Activated T-helper 1 cell treated with anti-CD3 and anti-CD28 coated beads, Interleukin-12 subunit alpha, Interleukin-12 subunit beta, Interleukin-2, Interleukin-4 antibody, amounts not matched to agents 30 ng/mL and 10 ng/mL and 1 ng/mL, durations not matched to agents 14 hours and 24 hours and 36 hours (primary cell): ENCODE measurements at places on chromosomes 5 and 9. TPM values are rescaled to one million over a fixed set of nuclear protein-coding genes. Genes with fewer than 3 reads are reported as not detected.

- DNase-seq = no peak
These were observed 91.7 kb upstream of the KLF9 start for GRCh38 chr9:70506159-70506558.

DNA sequence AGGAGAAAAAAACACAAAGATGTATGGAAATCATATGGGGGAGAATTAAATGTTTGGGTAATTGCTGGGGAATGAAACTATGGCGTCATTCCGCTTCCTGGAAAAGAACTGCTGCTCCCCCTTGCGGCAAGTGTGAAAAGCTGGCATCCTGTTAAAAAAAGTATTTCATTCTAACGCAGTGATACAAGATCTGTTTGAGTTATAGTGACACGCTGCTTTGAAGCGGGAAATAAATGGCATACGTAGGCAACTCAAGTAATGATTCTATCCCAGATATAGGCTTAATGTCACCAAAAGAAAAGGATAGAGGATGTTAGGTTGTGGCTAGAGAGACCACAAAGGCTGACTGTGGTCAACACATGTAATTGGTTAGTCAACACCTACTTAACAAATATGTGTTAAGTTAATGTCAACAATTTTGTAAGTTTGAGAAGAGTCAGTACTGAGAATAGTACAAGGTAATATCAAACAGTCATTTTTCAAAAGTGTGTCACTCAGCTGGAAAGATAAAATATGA, 70.2 kb upstream of the ALDH1A1 start:
- DNase-seq = no peak

PCDHB13 gene
- total RNA-seq = not detected in 2 replicates

HMHB1 gene
- total RNA-seq = 0.69 and 0.83 TPM in 2 replicates

GRCh38 chr9:22244139-22245011, 202.2 kb upstream of the DMRTA1 start:
- no peak for DNase-seq
